Stimulated activated CD8-positive, alpha-beta memory T cell treated with anti-CD3 and anti-CD28 coated beads, Interleukin-4, amount 100 ng/mL, for 1 hour (primary cell): ENCODE measurements at places on chromosomes 6 and 20.

DNA sequence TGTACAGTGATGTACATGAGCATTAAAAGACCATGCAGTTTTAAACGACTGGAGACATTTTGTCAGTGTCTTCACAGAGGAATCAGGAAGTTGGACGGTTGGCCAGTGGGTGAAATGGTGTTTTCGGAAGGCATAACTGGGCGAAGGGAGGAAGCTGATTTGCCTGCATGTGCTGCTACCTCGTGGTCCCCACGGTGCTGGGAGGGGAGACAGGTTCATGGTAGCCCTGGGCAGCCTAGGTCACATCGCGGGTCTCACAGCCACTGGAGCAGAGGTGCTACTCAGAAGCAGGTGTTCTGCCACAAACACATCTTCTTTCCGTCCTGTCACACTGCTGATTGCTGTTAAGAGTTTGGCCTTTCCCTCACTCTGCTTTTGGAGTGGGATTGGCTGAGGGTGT lies 35.2 kb downstream of the HIVEP1 start:
- DNase-seq: no peak

GRCh38 chr6:2990248-2990931 lies 9.3 kb upstream of the NQO2 start:
- DNase-seq: no peak

DNA sequence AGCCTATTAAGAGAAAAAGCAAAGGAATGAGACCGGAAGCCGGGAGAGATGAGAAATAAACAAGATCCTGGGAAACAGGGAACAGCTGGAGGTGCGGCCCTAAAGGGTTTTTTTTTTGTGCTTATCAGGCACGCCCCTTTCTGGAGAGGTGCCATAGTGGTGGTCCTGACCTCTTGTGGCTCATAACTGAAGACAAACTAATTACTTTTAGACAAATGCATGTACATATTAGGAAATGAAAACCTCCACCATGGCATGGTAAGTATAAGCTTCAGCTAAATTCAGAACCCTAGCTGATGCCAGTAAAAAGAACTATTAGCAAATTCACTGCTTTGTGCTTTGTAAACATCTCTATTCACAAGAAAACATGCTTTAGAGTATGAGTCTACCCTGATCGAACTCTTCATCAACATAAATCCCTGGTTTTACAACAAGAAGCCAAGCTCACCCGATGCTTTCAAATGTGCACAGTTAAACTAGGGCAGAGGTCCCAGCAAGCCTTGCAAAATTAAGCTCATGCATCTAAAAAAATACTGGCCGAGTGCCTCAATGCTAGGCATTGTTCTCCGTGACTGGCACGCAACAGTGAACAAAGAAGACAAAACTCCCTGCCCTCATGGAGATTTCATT lies 96.4 kb upstream of the MRPS10 start:
- no peak for DNase-seq

- DNase-seq: no peak
Measured at GRCh38 chr6:25290306-25291060, 11.3 kb downstream of the CARMIL1 start.

GRCh38 chr20:56698749-56699148 lies 69.6 kb downstream of the TFAP2C start:
- no peak for DNase-seq

DNA sequence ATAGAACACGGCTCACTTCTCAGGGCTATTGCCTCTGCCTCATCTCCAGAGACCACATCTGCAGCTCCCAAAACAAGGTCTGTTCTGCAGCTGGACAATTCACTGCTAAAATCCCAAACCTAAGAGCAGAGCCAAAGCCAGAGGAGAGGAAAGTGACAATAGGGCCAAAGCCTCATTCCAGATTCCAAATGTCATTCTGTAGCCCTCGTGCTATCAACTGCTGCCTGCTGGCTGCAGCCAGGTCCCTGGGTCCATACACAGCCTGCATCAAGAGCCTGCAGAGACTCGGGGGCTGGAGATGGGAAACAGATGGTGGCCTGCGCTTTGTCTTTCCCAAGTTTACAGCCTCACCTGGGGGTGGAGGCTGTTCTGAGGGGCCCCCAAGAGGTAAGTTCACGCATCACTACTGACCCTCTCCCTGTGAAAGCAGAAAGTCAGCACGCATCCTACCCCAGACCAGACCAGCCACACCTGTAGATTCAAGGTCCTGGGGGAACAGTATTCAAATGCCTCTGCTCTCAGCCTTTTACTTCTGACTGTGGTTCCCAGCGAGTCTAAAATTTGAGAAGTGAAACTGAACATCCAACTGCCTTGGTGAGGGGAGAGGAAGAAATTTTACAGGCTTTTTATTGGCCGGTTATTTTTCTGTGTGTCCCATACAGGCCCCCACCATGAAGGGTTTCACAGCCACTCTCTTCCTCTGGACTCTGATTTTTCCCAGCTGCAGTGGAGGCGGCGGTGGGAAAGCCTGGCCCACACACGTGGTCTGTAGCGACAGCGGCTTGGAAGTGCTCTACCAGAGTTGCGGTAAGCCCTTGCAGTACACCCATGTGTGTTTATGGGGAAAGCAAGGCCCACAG lies at the start of gene LY86:
Gene LY86, plus strand, starts transcription at position 657 of the 860 bp plus-strand sequence. Its CDS starts 15 bp downstream, at position 672.
- DNase-seq: no peak

GRCh38 chr20:4894409-4894808 lies 106.9 kb downstream of the SLC23A2 start:
- no peak for DNase-seq

DNA sequence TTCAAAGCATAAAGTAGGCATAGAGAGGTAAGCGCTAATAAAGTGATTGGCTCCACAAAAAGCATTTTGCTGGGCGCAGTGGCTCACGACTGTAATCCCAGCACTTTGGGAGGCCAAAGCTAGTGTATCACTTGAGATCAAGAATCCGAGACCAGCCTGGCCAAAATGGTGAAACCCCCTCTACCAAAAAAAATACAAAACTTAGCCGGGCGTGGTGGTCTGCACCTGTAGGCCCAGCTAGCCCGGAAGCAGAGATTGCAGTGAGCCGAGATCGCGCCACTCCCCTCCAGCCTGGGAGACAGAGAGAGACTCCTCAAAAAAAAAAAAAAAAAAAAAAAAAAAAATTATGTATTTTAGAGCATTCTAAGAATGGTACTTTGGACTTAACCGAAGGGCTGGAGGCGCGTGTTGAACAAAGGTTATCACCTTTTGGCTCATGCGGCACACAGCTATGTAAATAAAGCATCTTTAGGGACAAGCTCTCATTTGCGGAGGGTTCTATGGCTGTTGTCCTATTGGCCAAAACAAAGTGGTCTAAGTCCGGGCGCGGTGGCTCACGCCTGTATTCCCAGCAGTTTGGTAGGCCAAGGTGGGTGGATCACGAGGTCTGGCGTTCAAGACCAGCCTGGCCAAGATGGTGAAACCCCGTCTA lies 17.4 kb downstream of the HFE start:
- DNase-seq: no peak

DNA sequence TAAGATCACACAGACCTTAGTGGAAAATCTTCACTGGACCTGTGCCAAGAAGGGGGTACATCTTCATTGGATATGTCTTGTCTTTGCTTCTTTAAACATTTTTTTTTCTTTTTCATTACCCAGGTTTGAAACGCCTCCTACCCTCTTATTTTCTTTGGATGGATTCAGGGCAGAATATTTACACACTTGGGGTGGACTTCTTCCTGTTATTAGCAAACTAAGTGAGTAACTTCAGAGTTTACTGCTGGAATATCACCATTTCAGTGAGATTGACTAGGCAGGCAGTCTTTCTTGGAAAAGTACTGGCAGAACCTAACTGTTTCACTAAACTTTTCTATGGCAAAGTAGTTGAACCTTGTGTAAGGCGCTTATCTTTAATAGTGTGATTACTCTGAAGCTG lies 47.0 kb downstream of the ENPP1 start:
- DNase-seq: no peak

DNA sequence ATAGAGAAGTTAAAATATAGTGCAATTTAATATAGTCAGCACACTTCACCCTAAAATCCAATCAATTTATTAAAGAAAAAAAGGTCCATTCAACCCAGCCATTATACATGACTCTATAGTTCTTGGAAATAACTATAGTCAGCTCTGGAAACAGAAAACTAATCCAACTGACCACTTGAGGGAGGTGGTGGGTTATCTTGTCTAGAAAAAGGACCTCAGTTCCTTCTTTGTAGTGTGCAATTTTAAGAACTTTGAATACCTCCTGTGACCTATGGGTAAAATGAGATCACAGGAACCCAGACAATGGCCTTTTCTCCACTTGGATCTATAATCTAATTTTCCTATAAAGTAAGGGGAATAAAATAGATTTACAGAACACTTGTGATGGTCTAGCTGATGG lies 163.6 kb upstream of the CENPW start:
- no peak for DNase-seq

GRCh38 chr6:53922539-53922981 lies 127.8 kb downstream of the LRRC1 start:
- no peak for DNase-seq

- no peak for DNase-seq
Measured at GRCh38 chr6:134177236-134177635, 124.8 kb upstream of the SLC2A12 start.

GRCh38 chr20:13772529-13772928 lies 12.2 kb downstream of the ESF1 start:
- DNase-seq: no peak

DNA sequence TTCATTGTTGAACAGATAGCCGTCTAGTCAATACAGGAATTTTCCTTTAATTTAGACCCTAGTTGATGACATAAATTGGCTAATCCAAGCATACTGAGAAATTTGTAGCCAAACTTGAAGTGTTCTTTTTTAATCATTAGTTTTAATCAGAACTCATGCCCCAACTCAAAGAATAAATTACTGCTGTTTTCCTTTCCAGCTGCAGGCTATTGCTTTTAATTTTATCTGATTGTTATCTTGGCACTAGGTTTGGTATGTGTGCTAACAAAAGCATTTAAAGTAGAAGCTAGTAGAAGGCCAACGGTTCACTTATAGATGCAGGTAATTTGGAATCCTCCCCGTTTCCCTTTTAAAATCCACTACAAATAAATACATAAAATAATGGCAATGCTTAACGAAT lies 188.5 kb downstream of the CD109 start:
- DNase-seq: no peak

- no peak for DNase-seq
Measured at GRCh38 chr6:84847390-84848160, 83.2 kb upstream of the TBX18 start.

DNA sequence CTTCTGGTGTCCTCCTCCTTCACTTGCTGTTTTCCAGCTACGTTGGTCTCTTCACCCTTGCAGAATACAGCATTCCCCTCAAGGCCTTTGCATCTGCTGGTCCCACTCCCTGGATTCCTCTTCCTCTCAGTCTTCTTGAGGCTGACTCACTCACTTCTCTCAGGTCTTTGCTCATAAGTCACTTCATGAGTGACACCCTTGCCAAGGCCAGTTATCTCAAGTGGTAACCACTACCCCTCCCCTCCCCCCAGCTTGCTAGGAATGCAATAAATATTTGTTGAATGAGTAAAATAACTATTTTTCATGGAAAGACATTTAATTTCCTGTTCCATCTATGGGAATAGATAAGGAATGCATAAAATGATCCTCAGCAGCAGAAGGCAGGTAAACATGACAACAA lies 131.7 kb downstream of the PLCB4 start:
- no peak for DNase-seq

GRCh38 chr20:19520261-19520660 lies 237.8 kb upstream of the RIN2 start:
- no peak for DNase-seq

- no peak for DNase-seq
Measured at GRCh38 chr20:49660912-49661311, 52.8 kb downstream of the B4GALT5 start.

DNA sequence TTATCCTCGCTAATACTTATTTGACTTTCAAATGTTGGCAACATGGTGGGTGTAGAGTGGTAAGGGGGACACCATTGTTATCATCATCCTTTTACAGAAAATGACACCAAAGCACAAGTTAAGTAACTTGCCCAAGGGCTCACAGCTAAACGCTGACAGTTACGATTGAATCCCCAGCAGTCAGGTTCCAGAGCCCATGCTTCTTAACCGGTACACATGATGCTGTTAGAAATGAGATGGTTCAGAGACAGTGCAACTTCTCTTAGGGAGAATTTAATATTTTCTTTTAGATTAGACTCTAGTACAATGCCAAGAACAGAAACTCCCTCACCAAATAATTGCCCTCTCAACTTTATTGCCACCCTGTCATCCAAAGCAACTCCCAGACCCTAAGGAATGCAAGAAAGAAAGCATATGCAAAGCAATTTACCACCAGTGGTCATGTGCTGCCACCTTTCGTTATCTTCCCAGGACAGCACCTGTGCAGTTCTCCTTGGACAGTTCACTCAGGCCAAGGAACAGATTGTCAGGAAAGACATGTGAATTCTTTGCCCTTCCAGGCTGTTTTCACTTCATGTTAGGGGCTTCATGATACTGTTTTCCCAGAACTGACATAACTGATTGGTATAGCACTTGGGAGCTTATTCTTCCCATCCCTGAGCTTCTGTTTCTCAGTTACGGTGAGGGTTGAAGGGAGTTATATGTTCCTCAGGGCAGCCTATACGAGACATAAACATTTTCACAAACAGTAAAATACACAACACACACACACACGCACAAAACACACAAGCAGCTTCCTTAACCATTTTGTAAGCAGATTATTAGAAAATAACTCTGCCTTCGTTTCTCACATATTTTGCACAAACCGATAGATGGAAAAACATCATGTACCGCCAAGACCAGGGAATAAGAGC lies 5.1 kb downstream of the HLA-DMA start:
- DNase-seq: no peak

GRCh38 chr20:47642118-47642517 lies 140.4 kb downstream of the NCOA3 start:
- DNase-seq: no peak

- DNase-seq: no peak
Measured at GRCh38 chr6:157023958-157024357, 246.8 kb downstream of the ARID1B start.

DNA sequence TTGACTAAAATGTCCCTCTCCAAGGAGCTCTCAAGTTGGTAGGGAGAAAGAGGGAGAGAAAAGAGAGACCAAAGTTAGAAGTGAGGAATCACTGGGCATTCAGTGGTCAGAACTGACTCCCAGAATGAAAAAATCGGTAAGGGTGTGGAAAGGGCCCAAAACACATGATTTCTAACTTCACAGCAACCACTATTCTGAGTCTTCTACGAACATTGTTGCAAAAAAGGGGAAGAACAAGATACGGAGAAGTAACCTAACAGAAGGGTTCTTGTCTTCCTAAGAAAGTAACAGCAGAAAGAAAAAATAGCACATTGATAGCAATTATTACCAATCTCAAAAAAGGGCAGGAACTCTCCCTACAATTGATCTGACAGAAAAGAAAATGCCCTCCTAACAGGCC lies 65.6 kb downstream of the ATP9A start:
- no peak for DNase-seq

- no peak for DNase-seq
Measured at GRCh38 chr6:157961832-157962575, 19.7 kb upstream of the SYNJ2 start.

DNA sequence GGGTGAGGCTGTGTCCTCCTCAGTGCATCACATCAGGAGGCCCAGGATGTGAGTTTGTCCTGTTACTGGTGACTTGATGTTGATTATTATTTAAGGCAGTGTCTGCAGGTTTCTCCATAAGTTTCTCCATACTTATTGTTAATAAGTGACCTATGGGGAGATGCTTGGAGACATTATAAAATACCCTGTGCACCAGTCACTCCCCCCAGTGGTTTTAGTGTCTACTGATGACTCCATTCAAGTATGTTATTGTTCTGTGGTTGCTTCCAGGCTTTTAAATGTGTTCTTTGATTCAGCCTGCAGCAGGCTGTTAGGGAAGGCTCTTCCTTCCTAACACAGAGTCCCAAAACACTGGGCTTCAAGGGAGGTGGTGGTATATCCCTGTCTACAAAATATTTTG lies 14.6 kb upstream of the CST3 start:
- no peak for DNase-seq
